ENCODE measurements at places on chromosomes 2 and 18.

DNA sequence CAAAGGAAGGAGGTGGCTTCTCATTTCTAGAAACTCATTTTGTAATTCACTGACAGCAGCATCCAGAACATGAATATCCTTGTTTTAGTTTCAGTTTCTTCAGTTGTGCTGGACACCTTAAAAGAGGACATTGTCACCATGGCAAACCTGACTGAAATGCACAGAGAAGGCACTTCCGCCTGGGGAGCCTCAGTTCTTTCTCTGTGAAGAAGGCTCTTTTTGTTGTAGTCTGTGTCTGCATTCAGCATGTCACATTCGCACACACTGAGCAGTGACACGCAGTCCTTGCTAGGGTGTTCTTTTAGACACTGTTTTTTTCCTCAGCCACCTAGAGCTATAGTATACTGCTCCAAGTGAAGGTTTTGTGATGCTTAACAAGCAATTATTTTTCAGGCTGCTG is 9.5 kb upstream of the RPRM start:
- no peak for DNase-seq

GRCh38 chr2:187545238-187545751 is 8.9 kb downstream of the TFPI start:
- DNase-seq, result no peak

GRCh38 chr2:65212115-65212514 is 15.5 kb upstream of the ACTR2 start:
- no peak for DNase-seq

DNA sequence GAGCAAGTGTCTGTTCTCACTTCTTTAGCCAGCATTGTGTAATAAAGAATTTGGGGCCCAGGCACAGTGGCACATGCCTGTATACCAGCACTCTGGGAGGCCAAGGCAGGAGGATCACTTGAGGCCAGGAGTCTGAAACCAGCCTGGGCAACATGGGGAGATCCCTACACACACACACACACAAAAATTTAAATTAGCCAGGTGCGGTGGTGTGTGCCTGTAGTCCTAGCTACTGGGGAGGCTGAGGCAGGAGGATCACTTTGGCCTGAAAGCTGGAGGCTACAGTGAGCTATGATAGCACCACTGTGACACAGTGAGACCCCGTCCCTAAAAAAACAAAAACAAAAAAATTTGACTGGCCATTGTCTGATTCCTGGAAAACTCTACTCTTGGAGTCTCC is 8.3 kb downstream of the REV1 start:
- DNase-seq, result no peak

- no peak for DNase-seq
Observed at GRCh38 chr2:231161877-231162329, 36.5 kb upstream of the ARMC9 start.

DNA sequence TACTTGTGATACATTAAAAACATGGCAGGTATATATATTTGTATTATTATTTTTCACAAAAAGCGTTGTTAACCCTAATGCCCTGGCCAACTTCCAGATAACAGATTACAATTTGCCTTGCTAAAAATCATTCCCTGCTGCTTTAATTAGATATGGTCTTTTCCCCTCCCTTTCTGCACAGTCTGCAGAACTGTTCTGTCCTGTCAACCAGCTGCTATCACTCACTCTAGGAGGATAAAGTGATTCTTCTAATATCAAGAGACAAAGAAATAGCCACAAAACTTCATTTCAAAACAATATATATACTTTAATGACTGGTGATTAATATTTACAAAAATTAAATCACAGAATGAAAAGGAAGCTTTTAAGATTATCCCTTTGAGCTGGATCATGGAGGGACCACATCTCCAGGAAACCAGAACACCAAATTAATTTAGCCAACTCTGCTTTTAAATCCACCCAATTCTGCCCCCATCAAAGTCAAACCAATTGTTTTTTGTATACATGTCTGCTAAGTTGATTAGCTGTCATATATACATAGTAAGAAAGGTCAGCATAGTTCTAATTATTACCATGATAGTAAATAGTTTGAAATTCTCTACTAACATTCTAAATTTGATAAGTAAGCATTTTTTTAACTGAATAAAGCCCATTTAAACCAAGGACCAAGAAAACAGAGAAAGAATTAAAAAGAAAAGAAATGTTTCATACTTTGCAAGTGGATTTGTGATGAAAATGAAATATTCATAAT is 55.7 kb downstream of the RND3 start:
- no peak for DNase-seq

DNA sequence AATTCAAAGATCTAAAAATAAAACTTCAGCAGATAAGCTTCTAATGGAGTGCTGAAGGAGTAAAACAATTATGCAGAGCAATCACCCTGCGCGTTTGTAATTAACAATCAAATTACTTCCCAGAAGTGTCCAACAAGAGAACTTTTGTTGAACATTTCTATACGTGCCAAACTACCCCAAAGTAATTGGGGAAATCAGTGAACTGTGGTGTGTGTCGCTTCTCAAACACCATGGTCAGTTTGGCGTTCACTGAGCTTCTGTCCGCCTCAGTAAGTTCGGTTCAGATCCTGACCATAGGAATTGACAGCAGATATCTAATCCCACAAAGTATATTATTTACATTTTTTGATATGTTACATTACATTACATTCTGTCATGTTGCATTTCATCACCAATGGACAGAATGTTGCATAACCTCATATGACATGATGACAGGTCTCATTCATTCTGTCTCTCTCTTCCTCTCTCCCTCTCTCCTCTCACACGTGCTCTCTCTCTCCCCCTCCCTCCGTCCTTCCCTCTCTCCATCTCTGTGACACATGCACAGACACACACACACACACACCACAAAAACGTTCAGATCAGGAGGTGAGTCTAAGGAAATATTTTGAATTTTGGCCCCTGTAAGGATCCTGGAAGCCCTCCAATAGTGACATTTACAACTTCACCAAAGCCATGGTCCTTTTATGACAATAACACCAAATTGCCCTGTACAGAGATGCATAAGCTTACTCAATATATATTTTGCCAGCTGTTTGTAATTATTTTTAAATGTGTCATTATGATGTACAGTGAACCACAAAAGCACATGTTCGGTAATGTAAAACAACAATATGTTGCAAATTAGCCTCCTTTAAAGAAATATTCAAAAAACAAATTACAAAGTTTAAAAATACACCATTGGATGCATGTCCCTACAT is 269.2 kb downstream of the FIGN start:
- DNase-seq, result no peak

DNA sequence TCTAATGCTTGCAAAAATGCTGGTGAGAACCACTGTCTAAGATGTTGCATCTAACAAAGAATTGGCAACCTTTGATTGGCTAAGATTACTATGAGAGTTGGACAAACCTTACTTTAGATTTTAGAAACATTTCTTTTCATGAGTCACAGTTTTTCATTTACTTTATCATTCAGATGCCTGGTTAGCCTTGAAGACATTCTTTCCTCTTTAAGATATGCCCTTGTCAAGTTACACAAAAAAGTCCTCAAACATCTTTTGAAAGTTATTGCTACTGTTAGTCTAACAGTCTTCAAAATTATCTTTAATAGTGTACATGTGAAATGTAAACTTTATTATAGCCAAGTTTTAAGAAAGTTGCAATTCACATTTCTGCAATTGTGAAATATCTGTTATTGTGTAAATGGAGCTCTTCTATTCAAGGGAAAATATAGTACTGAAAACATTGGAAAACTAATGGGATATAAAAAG is 276.3 kb downstream of the RND3 start:
- DNase-seq, result no peak

DNA sequence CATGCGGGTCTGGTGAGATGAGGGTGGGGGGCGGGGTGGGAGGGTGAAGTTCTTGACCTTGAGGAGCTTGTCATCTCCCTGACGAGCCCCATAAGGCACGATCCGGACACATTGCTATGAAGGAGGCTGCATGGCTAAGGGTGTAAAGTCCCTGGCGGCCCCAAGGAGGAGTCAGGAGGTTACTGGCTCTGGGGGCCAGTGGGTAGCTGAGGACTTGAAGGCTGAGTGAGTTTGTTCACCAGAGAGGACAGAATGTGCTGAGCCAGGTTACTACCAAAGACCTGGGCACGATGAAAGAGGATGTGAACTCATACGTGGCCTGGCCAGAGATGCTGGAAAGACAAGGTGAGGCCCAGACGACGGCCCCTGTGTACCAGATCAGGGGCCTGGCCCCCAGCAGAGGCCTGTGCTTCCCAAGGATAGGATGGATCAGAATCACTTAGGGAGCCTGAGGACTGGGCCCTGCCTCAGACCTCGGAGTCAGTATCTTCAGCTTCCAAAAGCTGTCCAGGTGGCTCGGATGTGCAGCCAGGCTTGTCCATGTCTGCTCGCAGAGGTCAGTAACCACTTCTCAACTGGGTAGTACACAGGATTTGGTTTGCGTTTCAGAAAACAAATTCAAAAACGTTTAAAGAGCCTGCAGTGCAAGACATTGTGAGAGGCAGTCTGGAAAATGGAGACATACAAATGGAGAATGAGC is 110.9 kb downstream of the RNF144A start:
- no peak for DNase-seq

- no peak for DNase-seq
Observed at GRCh38 chr2:3754795-3755194, 51.4 kb downstream of the DCDC2C start.

GRCh38 chr2:223894009-223894408 is 51.1 kb downstream of the WDFY1 start:
- no peak for DNase-seq

GRCh38 chr2:240232264-240232915 is 91.9 kb upstream of the OTOS start:
- DNase-seq, result no peak

DNA sequence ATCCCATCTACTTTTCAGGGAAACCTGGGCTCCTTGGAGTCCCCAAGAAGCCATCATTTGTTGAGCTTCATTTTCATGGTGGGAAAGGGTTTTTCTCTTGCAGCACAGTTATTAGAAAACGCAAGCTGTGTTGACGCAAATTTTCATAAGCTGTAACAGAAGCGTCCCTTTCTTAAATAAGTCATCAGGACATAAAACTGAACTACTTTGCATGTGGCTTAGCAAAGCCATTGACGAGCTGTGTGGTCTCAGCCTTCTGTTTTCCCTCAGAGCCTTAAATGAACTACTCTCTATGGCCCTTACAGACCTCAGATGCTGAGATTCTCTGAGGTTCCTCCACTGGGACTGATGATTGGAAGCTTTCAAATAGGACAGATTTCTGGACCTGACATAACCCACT is 85.1 kb downstream of the ARL4C start:
- DNase-seq, result no peak

DNA sequence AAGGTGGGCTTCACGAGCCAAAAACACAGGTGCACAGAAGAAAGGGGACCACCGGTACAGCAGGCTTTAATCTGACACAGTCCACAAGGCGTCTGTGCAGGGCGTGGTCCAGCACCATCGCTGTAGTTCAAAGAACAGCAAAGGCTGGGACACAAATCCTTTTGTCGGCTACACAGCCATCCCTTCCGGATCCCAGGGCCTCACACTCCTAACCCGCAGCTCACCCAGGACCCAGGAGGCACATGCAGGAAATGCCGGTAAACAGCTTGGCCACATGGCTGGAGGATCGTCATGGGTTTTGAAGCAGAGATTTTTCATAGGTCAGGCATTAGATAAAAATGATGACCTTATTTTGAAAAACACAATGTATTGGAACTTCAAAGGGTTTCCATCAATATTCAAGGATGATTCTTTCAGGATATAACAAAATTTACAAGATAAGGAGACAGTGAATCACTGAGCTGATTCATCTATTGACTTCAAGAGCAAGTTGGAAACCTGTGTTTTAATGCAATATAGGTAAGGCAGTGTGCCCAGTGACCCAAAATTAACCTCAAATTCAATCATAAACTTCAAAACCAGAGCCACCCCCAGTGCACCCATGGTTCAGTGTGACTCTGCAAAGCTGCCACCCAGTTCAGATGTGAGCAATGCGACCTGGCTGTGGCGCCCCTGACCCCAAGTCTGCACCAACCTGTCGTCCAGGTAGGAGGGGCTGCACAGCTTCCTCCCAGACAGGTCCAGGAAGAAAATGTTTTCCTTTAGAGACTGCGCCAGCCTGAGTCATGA is 74.4 kb downstream of the TMEM18 start:
- DNase-seq, result no peak

GRCh38 chr2:74448771-74449170 is 6.1 kb upstream of the INO80B start:
- DNase-seq, result no peak

- DNase-seq, result no peak
Observed at GRCh38 chr2:218271487-218271797, 1.1 kb downstream of the PNKD start.

DNA sequence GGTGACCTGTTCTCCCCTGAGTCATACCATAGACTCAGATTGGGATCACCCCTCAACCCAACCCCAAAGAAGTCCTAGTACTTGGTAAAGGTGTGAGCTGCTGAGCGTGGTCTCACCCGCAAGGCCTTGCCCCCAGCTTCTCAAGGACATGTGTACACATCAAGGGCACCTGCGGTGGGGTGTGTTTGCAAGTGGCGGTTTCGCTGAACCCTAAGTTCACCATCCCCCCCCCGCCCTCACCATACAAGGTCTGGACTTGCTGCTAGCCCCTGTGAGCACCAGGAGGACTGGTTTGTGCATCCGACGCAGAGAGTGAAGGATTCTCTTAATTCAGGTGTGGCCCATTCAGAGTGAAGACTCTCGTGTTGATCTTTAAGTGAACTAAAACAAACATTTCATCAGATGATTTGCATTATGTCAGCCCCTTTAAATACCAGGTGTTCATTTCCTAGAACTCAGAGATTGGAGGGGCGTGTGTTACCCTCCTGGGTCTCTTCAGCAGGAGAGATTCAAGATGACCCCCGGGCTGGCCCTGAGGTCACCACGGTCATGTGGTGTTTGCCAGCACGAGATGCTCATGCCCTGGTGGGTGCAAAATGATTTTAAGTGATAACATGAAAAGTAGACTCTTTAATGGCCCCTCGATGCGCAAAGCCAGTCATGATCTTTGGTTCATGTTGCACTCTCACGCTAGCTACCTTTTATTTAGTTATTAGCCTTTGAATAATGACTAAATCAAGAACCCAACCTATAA is 27.8 kb downstream of the MTERF4 start:
- no peak for DNase-seq

- no peak for DNase-seq
Observed at GRCh38 chr18:54983041-54983686, 23.9 kb upstream of the CCDC68 start.

GRCh38 chr2:235854276-235854675 is 313.9 kb downstream of the GBX2 start:
- no peak for DNase-seq

Data from stimulated activated CD8-positive, alpha-beta memory T cell treated with anti-CD3 and anti-CD28 coated beads, Interleukin-15, amount 100 ng/mL, for 24 hours (primary cell).